ENCODE measurements at places on chromosomes 11 and 22. TPM values are rescaled to one million over a fixed set of nuclear protein-coding genes. Genes with fewer than 3 reads are reported as not detected.

- no peak for DNase-seq
Measured at GRCh38 chr11:61107888-61108287, 5.6 kb downstream of the CD5 start.

GRCh38 chr22:23076896-23077572 is 6.7 kb downstream of the GNAZ start:
- DNase-seq: no peak

DNA sequence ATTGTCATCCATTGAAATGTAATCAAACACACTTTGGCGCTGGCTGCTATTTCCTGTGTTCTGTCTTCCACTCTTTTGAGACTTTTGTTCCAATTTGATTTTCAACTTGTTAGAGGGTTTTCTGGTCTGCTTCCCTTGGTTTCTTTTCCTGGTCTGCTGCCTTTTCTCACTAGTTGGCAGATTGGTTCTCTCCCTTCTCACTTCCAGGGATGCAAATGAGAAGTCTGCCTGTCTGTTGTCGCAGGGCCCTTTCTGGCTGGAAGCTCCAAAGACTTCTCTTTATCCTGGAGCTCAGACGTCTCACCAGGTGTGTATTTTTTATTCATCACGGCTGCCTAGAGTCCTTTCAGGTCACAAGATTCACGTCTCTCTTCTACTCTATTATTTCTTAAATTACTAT is 84.0 kb downstream of the RPS6KA4 start:
- DNase-seq: no peak

- no peak for DNase-seq
Measured at GRCh38 chr11:64222651-64223000, 3.4 kb downstream of the TRPT1 start.

- DNase-seq: no peak
Measured at GRCh38 chr11:28666632-28667031, 558.4 kb downstream of the METTL15 start.

DNA sequence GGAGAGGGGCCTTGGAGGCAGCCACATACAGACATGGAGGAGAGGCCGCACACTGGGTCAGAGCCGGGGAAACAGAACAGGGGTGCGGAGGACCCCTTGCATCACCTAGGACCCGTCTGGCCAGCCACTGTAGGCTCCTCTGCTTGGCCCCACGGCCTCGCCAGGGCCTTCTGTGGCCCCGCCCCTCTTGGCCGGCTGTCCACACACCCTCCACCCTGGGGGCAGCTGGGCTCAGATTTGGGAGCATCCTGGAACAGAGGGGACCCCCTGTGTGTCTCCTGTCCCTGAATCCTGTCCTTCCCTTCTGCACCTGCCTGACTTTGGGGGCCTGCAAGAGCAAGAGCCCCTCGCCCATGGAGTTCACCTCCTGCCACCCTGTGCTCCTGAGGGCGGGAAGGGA is 7.9 kb upstream of the TH start:
- no peak for DNase-seq

- DNase-seq: no peak
Measured at GRCh38 chr11:128021349-128022006, 565.9 kb downstream of the ETS1 start.

- DNase-seq: no peak
Measured at GRCh38 chr22:23531966-23532705, 48.0 kb downstream of the IGLL1 start.

TOLLIP gene
- 49.3 TPM for total RNA-seq

PRODH gene
- 4.8 TPM for total RNA-seq

IGF2 gene
- total RNA-seq: not detected
